ENCODE measurements at places on chromosomes 7 and 10.

DNA sequence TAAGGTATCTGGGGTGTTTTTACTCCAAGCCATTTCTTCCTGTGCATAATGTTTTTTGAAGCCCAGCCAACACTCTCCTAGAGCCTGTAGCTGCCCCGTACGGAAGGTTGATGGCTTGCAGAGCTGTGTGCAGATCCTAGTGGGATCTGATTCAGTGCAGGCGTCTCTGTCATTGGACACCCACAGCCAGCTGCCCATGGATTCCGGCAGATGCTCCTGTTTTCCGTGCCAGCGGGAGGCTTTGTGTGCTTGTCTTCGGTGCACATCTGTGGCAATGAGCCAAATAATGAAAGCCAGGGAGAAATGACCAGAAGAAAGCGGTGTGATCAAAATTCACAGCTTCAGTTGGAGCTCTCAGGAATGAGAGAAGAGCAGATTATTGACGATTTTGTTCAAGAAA, 426.4 kb downstream of the TYW1 start:
- DNase-seq = no peak

DNA sequence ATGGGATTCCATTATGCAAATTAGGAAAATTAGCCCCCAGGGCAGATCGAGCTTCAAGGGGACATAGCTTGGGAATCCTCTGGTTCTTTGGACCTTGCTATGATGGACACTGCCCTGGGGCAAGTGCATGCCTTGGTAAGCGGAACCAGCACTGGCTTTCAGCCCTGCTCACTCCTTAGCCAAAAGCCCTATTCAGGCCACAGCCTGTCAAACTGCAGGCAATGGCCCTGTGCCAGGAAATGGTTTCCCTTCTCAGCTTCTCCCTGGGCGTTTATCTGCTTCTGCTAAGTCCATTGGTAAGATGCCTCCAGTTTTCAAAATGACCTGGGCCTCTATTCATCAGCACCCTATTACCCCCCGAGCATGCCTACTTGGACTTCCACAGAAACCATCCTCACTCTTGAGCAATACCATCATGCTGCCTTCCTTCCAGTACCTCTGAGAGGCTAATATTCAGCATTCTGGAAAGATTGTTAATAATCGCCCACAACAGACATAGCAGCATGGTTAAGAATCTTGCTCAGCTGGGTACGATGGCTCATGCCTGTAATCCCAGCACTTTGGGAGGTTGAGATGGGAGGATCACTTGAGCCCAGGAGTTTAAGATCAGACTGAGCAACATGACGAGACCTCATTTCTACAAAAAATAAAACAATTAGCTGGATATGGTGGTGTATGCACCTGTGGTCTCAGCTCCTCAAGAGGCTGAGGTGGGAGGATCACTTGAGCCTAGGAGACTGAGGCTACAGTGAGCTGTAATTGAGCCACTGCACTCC, 918.6 kb upstream of the AUTS2 start:
- DNase-seq = no peak

GRCh38 chr10:80539421-80540031, 1.8 kb downstream of the SH2D4B start:
- no peak for DNase-seq

DNA sequence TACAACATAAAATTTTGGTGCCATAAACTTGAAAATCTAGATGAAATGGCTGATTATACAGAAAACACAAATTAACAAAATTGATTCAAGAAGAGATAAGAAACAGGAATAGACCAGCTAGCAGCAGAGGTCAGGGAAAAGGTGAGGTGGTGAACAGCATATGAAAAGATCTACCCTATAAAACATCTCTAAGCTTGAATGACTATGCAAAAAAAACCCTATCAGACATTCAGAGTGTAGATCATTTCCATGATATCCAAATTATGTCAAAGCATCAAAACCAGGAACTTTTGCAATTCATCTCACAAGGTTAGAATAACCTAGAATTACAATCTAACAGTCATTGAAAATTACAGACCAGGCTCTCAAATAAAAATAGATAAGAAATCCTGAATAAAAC, 14.6 kb upstream of the BPGM start:
- no peak for DNase-seq

DNA sequence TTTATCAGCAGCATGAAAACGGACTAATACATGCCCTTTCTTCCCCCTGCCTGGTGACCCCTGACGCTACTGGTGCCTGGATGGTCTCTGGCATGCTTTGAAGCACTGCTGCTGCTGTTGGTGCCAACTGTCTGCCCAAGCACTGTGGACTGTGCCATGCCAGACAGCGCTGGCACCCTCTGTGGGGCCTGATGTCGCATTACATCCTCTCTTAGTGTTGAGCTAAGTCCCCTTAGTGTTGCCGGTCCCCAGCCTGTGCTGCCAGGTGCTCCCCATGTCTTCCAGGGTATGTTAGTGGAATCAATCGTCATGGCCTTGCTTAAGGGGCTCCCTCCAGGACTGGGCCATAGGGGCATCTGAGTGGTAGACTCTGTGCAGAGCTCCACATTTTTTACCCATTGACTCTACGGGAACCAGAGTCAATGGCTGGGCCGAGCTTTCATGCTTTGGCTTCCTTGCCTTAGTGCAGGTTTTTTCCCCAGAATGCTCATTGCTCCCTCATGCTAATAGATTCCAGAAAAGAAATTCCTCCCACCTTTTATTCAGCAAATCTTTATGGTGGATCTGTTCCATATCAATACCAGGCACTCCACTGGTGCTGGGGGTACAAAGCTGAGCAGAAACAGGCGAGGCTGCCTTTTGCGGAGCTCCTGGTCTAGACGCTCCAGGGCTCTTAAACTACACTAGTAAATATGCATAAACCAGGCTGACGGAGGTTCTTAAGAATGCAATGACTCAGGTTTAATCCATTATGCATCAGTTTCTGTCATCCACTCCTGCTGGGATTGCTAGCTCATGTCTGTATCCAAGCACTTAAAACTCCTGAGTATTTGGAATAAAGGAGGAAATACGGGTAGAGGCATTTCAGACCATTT, 21.8 kb upstream of the MRC1 start:
- DNase-seq = no peak

- DNase-seq = no peak
These were observed 90.5 kb upstream of the PHYHIPL start for GRCh38 chr10:59085711-59086502.

DNA sequence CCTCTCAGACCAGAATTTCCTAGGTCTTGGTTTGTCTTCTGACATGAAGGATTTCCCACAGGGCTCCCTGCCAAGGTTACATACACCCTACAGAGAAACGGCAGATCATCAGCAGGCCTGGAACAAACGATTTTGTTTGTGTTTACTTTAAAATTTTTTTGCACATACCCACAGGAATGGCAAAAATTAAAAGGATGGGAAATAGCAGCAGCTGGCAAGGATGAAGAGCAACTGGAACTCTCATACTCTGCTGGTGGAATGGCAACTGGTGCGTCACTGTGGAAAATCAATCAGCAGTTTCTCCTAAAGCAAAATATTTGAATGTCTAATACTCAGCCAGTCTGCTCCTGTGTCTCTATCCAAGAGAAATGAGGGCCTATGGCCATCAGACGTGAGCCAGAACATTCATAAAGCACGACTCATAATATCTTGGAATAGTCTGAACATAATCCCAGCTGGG, 6.5 kb downstream of the BAIAP2L1 start:
- DNase-seq = no peak

DNA sequence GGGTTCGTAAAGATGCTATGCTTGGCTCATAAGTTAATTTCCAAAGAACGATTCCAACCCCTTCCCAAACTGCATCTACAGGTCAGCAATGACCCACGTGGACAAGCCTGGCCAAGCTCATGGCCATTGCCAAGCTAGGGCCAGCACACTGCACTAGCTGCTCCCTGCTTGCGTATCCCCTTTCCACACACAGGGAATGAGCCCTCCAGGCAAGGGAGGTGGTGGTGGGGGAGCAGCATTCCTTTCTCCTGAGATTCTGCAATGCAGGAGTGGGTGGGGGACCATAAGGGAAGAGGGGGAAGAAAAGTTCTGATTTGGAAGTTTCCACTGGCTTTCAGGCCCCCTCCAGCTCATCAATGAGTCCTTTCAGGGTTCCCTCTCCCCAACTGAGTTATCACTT, 56.0 kb downstream of the SH3PXD2A start:
- no peak for DNase-seq

GRCh38 chr10:48976196-48976595, 36.6 kb upstream of the LRRC18 start:
- no peak for DNase-seq

DNA sequence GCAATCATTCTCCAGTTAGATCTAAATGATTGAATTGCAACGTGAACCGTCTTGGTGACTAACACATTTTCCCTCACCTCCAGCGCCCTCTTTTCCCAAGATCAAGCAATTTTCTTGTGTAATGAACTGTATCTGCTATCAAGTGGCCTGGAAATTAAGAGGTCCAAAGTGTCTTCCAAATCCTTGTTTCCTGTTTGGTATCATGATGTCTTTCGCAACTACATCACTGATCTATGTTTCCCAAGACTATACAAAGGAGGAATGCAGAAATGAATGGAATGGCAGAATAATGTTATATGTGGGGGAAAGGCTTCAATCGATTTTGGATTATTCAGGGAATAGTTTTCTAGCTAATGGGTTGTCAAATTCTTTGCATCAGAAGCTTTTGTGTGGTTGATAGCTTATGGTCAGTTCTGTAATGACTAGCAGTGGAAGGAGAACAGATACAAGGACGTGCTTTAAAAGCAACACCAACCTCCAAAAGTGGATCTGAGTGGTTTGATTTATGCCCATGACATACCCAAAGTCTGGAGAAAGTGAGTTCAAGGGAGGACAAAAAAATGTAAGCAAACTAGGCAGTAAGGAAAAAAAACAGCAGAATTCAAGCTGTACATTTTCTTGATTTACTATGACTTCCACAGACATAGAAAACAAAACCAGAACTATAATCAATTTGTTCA, 14.6 kb upstream of the ZEB1 start:
- DNase-seq = no peak

DNA sequence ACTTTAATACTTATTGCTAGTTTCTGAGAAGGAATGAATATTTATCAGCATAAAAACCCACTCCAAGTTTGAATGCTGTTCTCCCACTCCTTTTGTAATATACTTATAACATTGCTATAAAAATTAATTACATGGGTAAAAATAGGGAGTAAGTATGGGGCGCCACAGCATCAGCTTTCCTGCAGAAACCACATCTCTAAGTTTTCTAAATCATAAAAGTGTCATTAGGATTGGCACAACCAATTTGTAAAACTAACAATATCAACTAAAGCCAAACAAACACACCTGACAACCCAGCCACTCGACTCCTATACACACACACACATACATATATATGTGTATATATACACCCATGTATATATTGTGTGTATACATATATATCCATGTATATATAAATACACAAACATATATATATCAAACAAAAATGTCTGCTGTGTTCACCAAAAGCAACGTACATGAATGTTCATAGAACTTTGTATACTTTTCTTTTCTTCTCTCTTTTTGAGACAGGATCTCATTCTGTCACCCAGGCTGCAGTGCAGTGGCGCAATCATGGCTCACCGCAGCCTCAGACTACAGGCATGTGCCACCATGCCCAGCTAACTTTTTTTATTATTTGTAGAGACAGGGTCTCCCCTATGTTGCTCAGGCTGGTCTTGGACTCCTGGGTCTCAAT, 14.8 kb upstream of the LRRC17 start:
- DNase-seq = no peak

DNA sequence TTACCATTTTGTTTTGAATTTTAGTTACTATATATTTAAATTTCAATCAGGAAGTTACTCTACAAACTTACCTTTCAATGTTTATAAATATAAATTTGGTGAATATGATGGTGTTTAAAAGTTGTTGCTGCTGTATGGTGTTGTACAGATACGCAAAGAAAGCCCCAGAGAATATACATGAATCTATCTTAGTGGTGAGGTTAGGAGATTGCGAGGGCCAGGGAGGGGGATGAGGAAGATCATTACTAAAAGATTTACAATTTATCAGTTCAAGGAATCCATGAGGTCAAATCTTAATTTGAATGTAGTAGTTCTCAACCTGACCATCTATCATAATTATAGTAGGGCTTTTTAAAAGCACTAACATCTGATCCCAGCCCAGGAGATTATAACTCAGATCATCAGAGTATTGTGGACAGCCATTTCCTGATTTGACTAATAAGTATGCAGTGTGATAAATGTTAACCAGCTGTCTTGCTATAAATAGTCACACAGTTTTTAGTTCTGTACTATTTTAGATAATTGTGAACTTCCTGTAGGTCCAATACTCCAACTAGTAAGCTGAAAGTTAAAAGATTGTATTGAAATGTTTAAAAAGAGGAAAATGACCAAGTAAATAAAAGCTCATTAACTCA, 23.6 kb downstream of the FAM3C start:
- no peak for DNase-seq

Data from NK-92 treated with Interleukin-12 subunit alpha and Interleukin-12 subunit beta, amount 100 ng/mL, for 24 hours (cell line).